Activated T-cell treated with anti-CD3 and anti-CD28 coated beads, Interleukin-2, amount 50 U/mL, for 72 hours (primary cell): ENCODE measurements at places on chromosomes 5 and 9. TPM values are rescaled to one million over a fixed set of nuclear protein-coding genes. Genes with fewer than 3 reads are reported as not detected.

The NUTM2G gene
- total RNA-seq, result not detected

The MARVELD2 gene
- total RNA-seq, result 0.76 TPM

The ENHO gene
- total RNA-seq, result not detected

- no peak for DNase-seq
These were observed 727.1 kb upstream of the GRAMD2B start for GRCh38 chr5:125695996-125696655.

DNA sequence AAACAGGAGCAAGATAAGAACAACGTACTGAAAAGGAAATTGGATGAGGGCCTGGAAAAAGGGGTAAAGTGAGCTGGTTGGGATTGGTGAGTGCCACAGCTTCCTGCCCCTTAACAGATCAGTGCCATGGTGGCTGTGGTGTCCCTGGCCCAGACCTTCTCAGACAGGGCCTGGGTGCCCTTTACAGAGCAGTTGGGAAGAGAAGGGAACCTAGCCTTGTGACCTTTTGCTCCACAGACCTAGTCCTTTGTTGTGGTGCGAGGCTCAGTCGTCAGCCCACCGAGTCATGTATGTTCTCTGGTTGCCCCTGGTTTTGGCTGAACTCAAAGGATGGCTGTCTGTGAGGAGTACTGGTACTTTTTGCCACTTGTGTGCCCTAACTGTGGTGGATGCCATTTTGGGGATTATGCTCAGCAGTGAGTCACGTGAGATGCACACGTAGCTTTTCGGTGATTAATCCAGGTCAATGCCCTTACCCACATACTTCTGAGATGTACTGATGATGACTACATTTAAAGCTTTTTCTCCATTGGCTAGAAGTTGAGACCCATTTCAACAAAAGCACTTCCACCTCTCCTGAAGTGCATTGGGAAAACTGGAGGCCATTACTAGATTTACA, 48.4 kb downstream of the EXOSC2 start:
- DNase-seq, result peak; percentile 11

DNA sequence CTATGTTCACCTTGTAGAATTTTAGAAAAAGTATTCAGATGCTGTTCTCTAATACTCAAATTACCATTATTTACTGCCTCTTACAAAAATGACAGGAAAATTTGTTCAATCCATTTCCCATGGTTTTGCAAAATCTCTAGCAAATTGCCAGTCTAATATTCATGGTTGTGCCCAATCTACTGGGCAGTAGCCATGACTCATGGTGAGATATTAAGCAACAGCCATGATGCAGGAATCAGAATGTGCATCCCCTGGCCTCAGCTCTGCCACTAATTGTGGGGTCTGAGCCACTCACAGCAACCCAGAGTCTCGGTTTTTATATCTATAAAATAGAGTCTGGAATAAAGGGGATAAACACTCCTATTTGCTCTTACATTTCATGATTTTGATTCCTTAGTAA, 353.6 kb downstream of the DEPDC1B start:
- no peak for DNase-seq

DNA sequence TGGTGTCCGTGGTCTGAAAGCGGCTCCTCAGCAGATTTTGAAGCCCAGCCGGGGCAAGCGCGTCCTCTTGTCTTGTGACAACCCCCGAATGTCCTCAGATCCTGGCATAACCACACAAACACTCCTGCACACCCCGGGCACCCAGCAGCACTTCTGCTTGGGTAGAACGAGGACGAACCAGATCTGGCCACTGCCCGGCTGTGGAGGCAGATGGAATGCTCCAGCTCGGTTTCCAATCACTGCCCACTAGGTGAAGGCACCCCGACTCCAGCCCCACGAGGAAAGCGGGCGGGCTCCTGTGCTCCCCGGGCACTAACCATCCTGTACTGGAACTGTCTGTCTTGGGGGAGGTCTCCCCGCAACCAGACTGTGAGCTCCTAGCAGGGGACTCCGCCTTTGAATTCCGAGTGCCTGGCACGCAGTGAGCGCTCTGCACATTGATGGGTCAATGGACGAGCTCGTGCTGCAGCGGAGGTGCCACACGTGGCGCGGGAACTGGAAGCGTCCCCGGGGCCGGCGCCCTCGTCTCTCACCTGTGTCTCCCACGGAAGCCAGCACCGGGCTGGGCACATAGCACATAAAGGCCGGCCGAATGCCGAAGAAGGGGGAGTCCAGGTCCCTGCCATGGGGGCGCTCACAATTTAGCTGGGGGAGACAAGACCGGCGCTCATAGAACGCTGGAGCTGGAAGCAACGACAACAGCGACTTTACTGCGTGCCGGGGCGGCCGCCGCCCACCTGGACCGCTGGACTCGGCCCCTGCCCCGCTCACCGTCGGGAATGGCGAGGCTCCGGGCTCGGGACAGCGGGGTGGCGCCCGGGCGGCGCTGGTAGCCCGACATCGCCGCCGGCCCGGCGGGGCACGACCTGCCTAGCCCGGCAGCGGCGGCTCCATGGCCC, 608 bp downstream of the ENTR1 start:
- peak; percentile 46 for DNase-seq

GRCh38 chr9:121650217-121651007, 1.0 kb upstream of the DAB2IP start:
- peak; percentile 48 for DNase-seq

- no peak for DNase-seq
These were observed 28.4 kb downstream of the ARHGEF37 start for GRCh38 chr5:149609640-149610219.

DNA sequence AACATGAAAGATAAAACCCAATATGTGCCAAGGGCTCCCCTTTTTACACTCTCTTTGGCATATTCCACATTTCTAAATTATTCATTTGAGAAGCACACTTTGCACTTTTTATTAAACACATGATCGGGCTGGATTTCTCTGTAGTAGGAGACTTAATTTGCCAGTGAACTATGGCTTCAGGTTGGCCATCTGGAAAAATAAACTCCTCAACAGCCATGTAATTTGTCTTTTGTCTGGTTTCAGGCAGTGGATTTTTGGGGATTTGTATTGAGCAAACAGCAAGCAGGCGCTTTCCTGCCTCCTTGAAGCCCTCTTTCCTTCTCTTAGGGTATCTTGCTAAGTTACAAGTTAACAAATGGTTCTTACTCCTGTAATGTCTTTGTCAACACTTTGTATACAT, 73.0 kb upstream of the DMRTA1 start:
- DNase-seq, result no peak

GRCh38 chr9:69223605-69224004, 49.5 kb downstream of the TJP2 start:
- no peak for DNase-seq

- DNase-seq, result no peak
These were observed 313.9 kb downstream of the TLE1 start for GRCh38 chr9:81375187-81376100.

GRCh38 chr9:98310752-98311392, 55.4 kb upstream of the TBC1D2 start:
- DNase-seq, result no peak

- DNase-seq, result no peak
These were observed 11.5 kb downstream of the PDLIM4 start for GRCh38 chr5:132268769-132269551.
